ENCODE measurements at places on chromosomes 2 and 18. TPM values are rescaled to one million over a fixed set of nuclear protein-coding genes. Genes with fewer than 3 reads are reported as not detected.

SCN9A gene
- total RNA-seq = 0.48 TPM

DNA sequence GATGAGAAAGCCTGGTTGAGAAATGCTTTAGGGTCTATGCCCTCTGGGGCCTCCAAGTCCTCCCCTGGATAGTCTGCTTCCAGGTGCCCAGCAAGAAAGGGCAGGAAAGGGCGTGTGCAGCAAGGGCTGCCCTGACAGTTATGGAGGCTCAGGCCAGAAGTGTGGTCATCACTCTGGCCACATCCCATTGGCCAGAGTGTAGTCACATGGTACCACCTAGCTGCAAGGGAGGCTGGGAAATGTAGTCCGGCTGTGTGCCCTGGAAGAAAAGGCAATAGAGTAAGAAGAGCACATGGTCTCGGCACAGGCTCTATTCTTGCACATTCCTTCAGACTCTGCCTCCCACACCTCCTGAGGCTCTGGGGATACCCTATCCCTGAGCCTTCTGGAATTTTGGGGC is 35.7 kb downstream of the ODC1 start:
- DNase-seq = peak; percentile 42
- H3K36me3 ChIP-seq = peaks cover 5% of the 10 kb centered on the region
- no peaks in the 10 kb centered on the region for H3K27me3 ChIP-seq
- H3K27ac ChIP-seq = no peak overlapping the region
- H3K4me1 ChIP-seq = peaks cover 24% of the 10 kb centered on the region

- H3K4me3 ChIP-seq = no peak overlapping the region
- no peak for DNase-seq
- H3K27ac ChIP-seq = no peak overlapping the region
- H3K4me1 ChIP-seq = peaks cover 27% of the 10 kb centered on the region
Measured at GRCh38 chr2:217792626-217793527, 209.9 kb downstream of the TNS1 start.

GRCh38 chr2:165369131-165369897 is 100.2 kb upstream of the CSRNP3 start:
- H3K36me3 ChIP-seq = no peaks in the 10 kb centered on the region
- no peak overlapping the region for H3K4me3 ChIP-seq
- DNase-seq = no peak
- H3K27me3 ChIP-seq = no peaks in the 10 kb centered on the region

Data from activated CD4-positive, alpha-beta T cell treated with anti-CD3 and anti-CD28 coated beads, Interleukin-2, amount 10 ng/mL, durations not matched to agents 7 days and 5 days (primary cell).